Aorta (tissue), 5 donors: ENCODE measurements at places on chromosomes 2 and 18. TPM values are rescaled to one million over a fixed set of nuclear protein-coding genes. Genes with fewer than 3 reads are reported as not detected.

Gene DYNAP
- total RNA-seq: not detected

DNA sequence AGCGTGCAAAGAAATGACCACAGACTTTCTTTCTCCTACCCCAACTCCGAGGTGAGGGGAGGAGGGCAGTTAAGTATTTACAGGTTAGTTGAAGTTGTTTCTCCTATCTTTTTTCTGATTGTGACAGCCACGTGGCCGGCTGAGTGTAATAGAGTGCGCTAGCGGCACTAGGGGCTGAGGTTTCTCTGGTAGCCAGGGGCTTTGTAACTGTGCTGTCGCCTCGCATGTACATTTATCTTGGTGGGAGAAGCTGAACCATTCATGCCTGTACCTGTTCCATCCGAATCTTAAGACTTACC is 214.1 kb upstream of the STON1 start:
- peaks cover 4% of the 10 kb centered on the region for H3K4me1 ChIP-seq
- peak overlapping the region; percentile 92 for H3K27ac ChIP-seq
- no peaks in the 10 kb centered on the region for H3K27me3 ChIP-seq
- DNase-seq: no peak
- no peaks in the 10 kb centered on the region for H3K36me3 ChIP-seq

- no peak overlapping the region for H3K4me3 ChIP-seq
- H3K4me1 ChIP-seq: no peaks in the 10 kb centered on the region
- no peak overlapping the region for H3K27ac ChIP-seq
- H3K36me3 ChIP-seq: no peaks in the 10 kb centered on the region
- peak; percentile 12 for DNase-seq
Measured at GRCh38 chr2:3637311-3637675, 20.7 kb upstream of the ALLC start.

DNA sequence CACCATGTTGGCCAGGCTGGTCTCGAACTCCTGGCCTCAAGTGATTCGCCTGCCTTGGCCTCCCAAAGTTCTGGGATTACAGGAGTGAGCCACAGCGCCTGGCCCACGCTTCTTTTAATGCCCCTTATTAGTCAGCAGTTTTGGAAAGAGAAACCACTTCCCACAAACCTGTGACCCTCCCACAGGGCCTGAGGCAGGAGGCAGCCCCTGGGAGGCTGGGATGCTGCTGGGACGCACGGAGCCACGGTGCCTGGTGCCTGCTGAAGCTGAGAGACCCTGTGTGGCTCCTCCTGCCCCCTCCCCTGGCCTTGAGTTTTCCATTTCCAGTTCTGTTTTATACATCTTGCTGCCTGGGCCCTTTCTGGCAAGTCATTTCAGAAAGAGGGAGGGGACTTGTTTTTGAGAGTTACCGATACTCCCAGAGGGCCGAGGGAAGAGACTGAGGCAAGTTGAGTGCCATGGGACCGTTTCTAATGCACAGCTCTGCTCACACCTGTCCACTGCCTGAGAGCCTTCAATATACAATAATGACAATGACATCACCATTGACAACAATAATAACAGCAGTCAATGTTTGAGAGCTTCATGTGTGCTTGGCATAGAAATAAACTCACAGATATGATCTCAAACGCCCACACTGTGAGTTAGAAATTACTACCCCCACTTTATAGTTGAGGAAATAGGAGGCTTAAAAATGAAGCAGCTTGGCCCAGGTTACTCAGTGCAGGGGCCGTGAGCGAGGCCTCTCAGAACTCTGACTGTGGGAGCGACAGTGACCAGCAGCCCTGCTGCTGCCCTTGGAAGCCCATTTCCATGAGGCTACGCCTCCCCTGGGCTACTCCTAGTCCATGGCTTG is 78.1 kb upstream of the YWHAQ start:
- no peaks in the 10 kb centered on the region for H3K27me3 ChIP-seq
- H3K36me3 ChIP-seq: no peaks in the 10 kb centered on the region
- no peaks in the 10 kb centered on the region for H3K4me1 ChIP-seq
- H3K4me3 ChIP-seq: no peak overlapping the region
- DNase-seq: no peak

GRCh38 chr2:233912691-233913423 is 4.3 kb upstream of the TRPM8 start:
- H3K36me3 ChIP-seq: no peaks in the 10 kb centered on the region
- H3K27me3 ChIP-seq: no peaks in the 10 kb centered on the region
- no peak overlapping the region for H3K27ac ChIP-seq
- no peaks in the 10 kb centered on the region for H3K4me1 ChIP-seq

DNA sequence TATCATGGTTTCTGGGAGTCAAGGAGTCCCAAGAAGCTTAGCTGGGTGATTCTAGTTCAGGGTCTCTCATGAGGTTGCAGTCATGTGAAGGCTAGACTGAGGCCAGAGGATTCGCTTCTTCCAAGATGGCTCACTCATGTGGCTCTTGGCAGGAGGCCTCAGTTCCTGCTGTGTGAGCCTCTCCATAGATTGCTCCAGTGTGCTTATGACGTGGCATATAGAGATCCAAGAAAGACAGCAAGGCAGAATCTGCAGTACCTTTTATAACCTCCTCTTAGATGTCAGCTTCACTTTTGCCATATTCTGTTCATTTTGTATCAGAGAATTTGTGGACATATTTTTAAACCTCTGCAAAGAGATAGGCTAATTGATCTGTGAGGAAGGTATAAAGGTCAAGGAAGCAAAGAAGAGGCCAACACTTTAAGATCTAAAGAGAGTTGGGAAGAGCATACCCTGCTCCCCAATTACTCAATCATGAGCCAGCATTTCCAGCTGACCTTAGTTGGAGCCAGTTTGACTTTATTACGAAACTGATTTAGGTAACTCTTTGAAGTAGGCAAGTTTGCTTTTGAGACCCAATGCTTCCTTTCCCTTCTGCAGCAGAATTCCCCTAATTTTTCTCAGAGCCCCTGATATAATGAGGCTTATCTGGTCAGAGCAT is 134.7 kb downstream of the EML6 start:
- DNase-seq: no peak
- no peak overlapping the region for H3K27ac ChIP-seq
- no peaks in the 10 kb centered on the region for H3K36me3 ChIP-seq
- no peak overlapping the region for H3K4me3 ChIP-seq

DNA sequence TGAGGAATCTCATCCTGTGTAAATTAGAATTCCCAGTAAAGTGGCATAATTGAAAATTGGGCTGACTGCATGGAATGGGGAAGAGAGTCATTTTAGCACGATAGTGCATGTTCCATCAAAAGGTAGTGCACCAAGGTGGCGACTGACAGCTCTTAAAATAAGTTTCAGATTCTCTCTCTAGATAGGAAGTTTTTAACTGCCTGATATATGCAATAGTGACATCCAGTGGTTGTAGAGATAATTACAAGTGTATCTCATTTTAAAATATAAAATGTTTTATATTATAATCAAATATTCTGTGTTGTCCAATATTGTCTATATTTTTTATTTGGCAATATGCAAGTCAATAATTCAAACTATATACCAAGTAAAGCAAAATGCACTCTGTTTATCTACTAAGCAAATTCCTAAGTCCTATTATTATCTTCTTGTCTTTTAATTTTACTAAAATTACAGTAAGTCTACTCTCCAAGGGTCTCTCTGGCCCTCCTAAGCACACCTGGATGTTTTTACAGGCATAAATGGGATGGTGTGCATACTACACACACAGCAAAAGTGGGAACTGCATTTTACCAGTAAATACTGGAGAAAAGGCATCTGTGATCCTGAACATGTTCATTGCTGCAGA is 397.7 kb upstream of the HNRNPA3 start:
- H3K27ac ChIP-seq: no peak overlapping the region
- no peaks in the 10 kb centered on the region for H3K36me3 ChIP-seq
- no peak for DNase-seq
- H3K27me3 ChIP-seq: no peaks in the 10 kb centered on the region
- H3K4me3 ChIP-seq: no peak overlapping the region
- H3K4me1 ChIP-seq: no peaks in the 10 kb centered on the region

DNA sequence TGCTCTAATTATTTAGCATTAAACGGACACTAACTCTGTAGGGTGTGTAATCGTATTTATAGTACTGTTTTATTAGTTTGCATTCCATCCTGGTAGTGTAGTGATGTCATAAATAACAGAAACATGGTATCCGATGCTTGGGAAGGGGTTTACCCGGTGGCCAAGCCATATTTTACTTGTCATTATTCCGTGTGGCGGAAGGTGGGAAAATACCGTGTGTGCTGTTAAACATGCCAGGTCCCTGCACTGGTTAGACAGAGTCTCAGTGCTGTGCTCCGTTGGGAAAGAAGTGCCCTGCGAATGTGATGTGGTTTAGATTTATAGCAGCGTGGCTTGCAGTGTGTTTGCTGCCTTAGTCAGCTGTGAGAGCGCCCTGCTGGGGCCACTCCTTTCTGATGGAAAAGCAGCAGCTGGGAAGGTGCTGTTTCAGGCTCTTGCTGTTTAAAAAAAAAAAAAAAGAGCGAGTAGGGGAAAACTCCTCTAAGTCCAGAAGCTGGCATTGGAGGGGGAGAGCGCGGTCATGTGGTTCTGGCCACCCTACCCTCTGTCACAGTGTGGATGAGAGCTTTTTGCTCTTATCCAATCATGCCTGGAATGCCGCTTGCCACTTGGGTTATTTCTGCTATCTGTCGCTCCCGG is 211.0 kb downstream of the NEDD4L start:
- no peaks in the 10 kb centered on the region for H3K4me1 ChIP-seq
- no peak for DNase-seq

DNA sequence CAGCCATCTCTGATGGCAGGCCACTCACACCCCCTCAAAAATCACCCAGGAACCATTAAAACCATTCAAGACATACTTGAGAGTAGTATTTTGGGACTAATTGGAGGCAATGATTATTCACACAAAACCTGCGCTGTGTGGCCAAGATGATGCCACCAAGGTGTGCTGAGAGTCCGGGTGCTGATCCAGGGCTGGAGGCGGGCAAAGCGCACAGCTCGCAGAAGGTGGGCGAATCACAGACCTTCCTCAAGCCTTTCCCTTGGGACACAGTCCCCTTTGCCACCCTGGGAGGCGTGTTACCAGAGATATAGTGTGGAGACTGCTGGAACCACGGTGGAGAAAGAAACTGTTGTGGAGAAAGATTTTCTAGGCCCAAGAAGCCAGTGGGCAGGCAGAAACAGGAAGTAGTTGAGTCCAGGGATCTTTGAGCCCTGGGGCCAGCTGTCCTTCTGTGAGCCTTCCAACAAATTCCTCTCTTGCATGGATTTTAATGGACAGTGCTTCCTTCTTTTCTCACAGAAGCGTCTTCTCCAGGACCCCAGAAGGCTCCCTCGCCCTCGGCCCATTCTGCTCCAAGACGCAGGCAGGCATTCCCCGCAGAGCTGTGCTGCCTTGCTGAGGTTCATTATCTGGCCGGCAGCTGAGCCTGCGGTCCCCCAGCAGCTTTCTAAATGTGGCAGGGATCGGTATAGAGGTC is 8.0 kb downstream of the COPS9 start:
- no peaks in the 10 kb centered on the region for H3K4me1 ChIP-seq
- H3K27me3 ChIP-seq: no peaks in the 10 kb centered on the region
- peaks cover 22% of the 10 kb centered on the region for H3K36me3 ChIP-seq

- H3K4me3 ChIP-seq: no peak overlapping the region
- peaks cover 5% of the 10 kb centered on the region for H3K4me1 ChIP-seq
- DNase-seq: no peak
- H3K27me3 ChIP-seq: no peaks in the 10 kb centered on the region
- H3K36me3 ChIP-seq: no peaks in the 10 kb centered on the region
Measured at GRCh38 chr2:217103752-217104545, 244.1 kb upstream of the TNP1 start.
